Frontal cortex (tissue), 4 donors: ENCODE measurements at places on chromosomes 1 and 21. TPM values are rescaled to one million over a fixed set of nuclear protein-coding genes. Genes with fewer than 3 reads are reported as not detected.

Gene ADAMTS5
- 1.6 TPM for total RNA-seq

- DNase-seq, result no peak
Observed at GRCh38 chr1:201531551-201532425, 7.1 kb upstream of the NAV1 start.

DNA sequence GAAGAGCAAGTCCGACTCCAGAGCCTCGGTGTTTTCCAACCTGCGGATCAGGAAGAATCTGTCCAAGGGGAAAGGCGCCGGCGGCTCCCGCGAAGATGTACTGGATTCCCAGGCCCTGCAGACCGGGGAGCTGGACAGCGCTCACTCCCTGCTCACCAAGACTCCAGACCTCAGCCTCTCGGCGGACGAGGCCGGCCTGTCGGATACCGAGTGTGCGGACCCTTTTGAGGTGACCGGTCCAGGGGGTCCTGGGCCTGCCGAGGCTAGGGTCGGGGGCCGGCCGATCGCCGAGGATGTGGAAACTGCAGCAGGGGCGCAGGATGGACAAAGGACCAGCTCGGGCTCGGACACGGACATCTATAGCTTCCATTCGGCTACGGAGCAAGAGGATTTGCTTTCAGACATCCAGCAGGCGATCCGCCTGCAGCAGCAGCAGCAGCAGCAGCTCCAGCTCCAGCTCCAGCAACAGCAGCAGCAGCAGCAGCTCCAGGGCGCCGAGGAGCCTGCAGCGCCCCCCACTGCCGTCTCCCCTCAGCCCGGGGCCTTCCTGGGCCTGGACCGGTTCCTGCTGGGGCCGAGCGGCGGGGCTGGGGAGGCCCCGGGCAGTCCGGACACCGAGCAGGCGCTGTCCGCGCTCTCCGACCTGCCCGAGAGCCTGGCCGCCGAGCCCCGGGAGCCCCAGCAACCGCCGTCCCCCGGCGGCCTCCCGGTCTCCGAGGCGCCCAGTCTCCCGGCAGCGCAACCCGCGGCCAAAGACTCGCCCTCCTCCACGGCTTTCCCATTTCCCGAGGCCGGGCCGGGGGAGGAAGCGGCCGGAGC lies 827 bp downstream of the FMN2 start:
- peak; percentile 50 for DNase-seq

Gene AGO3
- total RNA-seq, result 21.6 TPM

DNA sequence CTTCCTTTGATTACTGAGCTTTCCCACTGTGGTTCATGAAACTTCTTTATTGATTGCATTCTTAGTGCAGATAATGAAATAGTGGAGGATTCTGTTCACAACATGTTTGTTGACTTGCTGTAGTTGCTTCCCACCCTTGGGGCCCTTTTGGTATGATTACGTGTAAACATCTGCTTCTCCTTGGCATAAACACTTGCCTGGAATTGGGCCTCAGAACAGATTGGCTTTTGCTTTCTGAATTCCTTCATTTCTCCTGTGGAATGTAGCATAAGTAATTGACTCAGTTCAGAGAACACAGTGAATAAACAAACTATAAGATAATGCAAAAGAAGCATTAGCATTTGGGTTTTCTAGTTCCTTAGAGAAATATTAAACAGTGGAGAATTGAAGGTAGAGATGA lies 59.5 kb upstream of the LAMC2 start:
- DNase-seq, result no peak

DNA sequence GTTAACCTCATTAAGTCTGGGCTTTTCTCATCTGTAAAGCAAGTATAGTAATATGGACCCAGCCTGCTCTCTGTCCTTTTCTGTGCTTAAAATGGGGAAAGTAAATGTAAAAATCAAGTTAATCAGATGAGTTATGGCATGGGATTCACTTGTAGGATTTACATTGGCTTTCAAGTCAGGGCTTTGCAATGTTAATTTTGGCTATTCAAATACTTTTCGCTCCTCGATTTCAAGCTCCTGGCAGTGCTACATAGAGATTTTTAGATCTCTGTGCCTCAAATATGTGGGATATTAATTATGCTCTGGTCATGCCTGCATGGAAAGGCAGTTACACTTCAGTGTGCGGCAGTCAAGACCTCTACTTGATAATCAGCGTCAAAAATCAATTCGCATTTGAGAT lies 709.8 kb downstream of the LTN1 start:
- no peak for DNase-seq

Gene HES3
- total RNA-seq, result not detected

Gene RGS1
- total RNA-seq, result 6.5 TPM

DNA sequence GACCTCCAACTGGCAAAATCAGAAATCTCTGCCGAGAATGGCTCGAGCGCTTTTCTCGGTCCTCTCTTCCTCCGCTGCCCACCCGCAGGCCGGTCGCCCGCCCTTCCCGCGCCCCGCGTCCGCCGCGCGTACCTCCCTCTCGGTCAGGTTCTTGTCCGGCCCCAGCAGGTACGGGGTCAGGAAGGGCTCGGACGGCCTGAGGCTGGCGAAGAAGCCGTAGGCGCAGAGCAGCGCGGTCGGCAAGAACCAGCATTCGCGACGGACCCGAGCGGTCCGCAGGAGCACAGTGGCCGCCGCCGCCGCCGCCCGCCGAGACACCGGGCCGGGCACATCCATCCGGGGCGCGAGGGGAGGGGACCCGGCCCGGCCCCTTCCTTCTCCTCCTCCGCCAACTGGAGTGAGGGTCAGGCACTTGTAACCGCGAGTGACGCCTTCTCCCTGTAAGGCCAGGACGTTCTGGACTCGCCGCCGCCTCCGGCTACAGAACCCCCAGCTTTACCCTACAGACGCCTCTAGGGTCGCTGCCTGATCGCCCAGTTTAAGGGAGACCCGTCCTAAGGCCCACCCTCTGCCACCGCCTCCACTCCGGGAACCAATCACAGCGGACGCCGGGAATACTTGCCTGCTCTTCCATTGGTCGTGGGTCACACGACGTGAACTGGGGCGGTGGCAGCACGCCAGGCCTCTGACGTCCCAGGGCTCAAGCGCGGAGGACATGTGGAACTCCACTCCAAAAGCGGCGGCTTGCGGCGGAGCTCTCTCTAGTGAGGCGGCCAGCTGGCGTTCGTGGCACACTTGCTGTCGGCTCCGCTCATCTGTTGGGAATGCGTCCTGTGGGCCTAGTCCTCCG lies at the start of gene SLC19A2:
SLC19A2 (minus strand) TSS at position 514 of the 850 bp plus-strand sequence; CDS start at position 336, 178 bp downstream.
- peak; percentile 96 for DNase-seq

DNA sequence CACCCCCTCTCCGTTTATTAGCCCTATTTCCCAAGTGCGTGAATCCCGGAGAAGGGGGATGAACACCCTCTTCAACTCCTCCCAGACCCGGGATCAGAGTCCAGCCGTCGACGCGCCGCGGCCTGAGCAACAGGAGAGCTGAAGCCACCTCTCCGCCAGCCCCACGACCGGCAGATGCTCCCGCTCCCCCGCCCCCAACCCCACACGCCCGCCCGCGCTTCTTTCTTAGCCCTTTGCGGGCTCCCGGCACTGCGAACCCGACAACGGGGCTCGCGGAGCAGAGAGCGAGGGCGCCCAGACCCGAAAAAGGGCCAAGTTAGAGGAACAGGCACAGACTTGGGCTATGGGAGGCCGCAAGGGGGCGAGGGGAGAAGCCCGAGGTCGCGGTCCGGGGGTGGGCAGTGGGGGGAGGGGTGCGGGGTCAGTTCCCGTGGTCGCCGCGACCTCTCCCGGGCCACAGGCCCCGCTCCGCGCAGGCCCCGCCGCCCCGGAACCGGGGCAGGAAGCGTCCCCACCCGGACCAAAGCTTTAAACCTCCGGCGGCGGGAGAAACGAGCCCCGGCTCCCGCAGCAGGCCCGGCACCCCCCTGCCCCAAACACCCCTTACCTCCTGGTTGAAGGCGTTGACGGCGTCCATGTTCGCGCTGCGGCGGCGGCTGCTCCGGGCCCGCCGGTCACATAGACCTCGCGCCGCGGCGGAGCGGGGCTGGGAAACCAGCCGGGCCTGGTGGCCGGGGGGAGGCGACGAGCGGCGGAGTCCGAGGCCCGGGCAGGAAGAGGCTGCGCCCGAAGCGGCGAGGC lies 662 bp downstream of the SCAF4 start:
- DNase-seq, result peak; percentile 44

Gene NDUFS2
- total RNA-seq, result 143 TPM

- peak; percentile 70 for DNase-seq
Observed at GRCh38 chr1:71049951-71050598, 2.5 kb upstream of the PTGER3 start.

Gene GRHL3
- not detected for total RNA-seq

DNA sequence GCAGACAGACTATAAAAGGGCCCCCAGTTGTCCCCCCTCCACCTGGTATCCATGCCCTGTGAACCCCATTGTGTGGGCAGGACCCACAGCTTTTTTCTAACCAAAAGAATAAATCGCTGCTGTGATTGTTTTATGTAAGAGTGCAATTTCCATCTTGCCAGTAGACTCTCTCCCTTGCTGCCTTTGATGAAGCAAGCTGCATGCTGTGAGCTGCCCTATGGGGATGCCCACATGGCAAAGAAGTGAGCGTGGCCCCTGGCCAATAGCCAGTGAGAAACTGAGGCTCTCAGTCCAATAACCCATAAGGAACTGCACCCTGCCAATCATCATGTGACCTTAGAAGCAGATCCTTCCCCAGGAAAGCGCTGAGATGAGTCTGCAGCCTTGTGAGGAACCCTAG lies 37.8 kb upstream of the FMOD start:
- no peak for DNase-seq

Gene PDC
- total RNA-seq, result not detected
